ENCODE measurements at places on chromosomes 12 and 14.

DNA sequence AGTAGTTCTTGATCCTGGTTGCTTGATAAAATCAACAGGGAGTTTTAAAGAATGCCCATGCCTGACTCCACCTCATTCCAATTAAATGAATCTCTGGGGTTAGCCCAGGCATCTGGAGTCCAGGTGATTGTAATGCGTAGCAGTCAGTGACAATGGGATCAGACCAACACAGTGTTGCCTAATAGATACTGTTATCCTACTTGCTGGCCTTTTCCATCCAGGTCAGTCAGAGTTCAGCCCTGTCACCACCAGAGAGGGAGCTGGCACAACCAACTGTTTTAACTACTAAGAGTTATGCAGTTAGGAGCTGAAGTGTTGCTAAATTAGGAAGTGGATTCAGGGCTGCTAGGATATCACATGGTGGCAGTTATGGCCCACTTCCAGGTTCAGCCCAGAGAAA, 107.1 kb downstream of the GPR135 start:
- DNase-seq: no peak

DNA sequence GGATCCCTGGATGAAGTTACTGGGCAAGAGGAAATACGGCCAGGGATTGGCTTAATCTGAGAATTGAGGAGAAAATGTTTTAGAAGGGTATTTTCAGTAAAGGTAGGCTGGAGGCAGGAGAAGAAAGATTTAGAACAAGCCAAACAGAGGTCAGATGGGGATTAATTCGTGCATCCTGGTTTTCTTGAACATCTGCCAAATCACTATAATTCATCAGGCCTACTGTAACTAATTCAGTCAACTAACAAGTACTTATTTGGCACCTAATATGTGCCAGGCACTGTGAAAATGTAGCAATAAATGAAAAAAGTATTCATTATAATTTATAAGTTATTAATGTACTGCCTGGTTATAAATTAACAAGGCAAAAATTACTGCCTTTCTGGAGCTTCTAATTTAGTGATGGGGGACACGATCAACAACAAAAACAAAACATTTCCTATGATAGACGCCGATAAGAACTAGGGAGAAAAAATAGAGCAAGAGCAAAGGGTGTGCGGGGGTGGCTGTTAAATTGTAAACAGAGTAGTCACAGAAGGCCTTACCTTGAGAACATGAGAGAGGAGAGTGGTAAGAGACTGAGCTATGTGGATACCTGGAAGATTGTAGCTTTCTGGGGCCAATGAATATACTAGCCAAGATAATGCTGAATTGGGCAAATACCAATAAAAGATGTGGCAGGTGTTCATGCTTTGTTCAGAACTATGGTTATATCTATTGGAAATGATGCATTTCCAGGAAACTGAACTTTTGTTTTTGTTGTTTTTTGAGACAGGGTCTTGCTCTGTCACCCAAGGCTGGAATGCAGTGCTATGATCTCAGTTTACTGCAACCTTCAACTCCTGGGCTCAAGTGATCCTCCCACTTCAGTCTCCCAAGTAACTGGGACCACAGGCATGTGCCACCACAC, 34.0 kb downstream of the DUSP16 start:
- DNase-seq: no peak

- no peak for DNase-seq
Observed at GRCh38 chr14:79011920-79012204, 841.7 kb downstream of the NRXN3 start.

DNA sequence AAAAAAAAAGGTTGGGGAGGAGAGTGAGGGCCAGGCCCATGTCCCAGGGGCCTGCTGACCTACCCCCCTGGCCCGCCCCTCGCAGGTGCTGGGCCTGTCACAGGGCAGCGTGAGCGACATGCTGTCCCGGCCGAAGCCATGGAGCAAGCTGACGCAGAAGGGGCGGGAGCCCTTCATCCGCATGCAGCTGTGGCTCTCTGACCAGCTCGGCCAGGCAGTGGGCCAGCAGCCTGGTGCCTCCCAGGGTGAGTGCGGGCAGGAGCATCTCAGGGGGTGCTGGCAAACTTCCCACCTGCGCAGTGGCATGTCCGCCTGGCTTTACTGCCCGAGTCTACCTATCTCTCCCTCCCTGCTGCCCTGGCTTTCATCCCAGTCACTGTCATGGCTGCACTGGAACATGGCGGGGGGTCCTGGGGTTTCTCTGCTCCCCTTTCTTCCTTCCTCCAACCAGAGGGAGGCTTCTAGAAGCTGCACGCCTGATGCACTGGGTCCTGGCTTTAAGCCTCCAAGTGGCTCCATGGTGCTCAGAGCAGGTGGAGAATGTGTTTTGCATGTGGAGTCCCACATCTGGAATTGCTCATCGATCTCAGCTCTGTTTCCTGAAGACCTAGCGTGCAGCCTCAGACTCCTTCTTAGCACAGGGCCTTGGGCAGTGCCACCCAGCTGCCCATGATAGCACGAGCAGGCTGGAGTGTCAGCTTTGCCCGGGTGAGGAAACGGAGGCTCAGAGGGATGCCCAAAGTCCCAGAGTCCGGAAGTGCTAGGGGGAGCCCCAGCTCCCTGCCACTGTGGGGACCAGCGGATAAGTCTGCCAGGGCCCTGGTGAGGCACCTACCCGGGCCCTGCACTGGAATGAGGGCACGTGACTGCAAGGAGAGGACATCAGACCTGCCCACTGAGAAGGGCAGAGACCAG, 46.3 kb downstream of the PHETA1 start:
- DNase-seq: no peak

GRCh38 chr14:51578853-51579252, 72.9 kb upstream of the FRMD6 start:
- no peak for DNase-seq

DNA sequence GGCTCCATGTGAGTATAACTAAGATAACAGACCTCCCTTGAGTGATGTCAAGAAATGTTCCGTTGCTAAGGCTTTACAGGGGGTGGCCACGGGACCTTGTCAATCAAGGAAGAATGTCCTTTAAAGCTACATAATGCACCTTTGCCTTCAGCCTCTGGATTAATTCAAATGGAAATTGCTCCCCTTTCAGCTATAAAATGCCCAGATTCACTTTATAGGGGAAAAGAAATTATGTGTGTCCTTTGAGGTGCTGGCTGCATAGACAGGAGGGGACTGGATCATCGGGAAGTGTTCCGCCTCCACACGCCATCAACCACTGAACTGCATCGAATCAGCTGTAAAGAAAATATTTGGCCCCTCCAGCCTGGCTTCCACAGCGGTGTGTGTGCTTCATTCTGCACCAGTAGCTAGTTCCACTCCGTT, 415.4 kb downstream of the DPF3 start:
- DNase-seq: no peak

GRCh38 chr12:18612971-18613370, 124.8 kb downstream of the PLCZ1 start:
- no peak for DNase-seq

GRCh38 chr12:1147821-1148220, 156.8 kb downstream of the ERC1 start:
- no peak for DNase-seq

DNA sequence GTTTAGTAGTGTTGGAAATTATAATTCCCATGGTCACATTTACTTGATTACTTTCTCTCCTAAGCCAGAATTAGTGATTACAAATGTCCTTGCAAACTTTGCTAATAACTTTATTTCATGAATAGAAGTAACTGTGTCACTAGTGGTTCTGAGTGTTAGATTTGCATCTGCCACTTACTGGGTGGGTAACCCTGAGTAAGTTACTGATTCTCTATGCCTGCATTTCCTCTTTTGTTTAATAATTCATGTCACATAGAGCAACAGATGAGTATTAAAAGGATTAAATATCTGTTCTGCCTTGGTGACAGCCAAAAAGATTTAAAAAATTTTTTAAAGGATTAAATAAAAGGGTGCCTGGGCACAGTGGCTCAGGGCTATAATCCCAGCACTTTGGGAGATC, 78.6 kb downstream of the BHLHE41 start:
- no peak for DNase-seq

DNA sequence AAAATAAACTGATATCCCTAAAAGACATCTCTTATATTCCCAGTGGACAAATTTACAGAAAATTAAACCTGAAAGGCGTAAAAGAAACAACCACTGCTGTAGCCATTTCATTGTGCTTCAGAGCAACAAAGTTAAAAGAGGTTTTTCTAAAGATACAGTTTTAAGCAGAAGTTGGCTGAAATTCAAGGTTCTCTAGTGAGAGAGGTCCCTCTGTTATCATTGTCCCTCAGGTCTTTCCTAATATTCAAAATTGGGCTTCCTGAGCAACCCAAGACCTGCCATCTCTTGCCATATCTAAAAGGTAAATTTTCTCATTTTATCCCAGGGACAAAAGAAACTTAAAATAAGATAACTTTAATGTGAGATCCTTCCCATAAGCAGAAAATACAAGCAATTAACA, 10.7 kb upstream of the SOS2 start:
- no peak for DNase-seq

DNA sequence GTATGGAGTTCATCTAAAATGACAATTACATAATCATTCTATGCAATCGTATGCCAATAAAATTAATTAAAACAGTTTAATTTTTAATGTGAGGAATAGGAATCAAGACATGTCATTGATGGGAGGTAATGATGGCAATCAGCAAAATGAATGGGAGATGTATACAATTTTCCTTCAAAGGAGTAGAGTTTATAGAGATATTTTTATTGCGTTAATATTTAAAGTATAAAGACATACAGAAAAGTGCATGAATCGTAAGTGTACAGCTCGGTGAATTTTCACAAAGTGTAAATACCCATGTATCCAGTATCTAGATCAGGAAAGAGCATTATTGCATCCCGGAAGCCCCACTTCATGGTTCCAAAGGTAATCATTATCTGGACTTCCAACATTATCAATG, 1.2 kb downstream of the MIPOL1 start:
- no peak for DNase-seq

DNA sequence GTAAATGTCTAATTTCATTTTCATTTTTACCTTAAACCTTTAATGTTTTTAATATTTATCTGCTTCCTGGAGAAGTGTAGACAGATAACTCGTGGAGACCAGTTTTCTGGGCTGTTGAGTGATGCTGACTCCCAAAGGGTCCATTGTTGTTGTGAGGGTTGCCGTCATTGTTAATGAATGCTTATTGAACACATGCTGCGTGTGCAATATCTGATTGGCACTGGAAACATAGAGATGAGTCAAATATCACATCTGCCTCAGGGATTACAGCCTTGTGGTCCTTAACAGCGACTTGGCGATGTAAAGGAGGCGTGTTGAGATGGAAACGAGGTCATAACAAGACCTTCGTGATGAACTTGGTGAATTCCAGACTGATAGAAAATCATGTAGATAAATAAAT, 85.9 kb downstream of the FBXW8 start:
- DNase-seq: no peak

GRCh38 chr14:54603362-54603761, 36.4 kb downstream of the SAMD4A start:
- no peak for DNase-seq

DNA sequence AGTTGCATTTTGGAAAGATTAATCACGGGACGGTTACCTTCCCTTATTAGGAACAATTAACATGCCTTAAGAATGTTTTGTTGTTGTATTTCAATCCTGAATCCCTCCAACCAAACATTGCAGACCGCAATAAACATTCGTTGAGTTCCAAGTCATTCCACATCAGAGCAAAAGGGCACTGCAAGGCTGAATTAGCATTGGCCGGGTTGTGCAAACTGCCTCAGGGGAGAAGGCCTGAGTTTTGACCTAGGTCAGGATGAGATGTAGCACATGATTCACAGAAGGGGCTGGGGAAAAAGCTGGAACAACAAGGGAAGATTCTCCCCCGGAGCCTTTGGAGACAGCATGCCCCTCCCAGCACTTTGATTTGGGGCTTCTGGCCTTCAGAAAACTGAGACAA, 82.1 kb upstream of the BDKRB2 start:
- DNase-seq: no peak

DNA sequence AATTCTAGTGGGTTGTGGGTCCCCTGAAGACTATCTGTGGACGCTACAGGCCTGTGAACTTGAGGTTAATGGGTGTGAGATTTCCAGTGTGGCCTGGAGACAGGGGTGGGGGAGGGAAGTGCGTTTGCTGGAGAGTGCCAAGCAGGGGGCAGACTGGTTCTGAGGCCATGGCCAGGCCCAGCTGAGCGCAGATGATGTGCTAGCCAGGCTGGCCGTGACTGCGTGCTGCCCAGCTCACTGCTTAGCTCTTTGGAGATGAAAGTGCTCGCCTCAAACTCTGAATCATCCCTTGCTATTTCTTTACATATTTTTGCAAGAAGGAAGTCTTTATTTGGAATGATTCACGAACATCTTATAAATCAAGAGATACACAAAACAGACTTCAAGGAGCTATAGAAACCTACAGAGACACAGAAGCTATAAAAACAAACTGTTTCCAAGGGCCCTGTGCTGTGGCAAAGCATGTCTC, 75.2 kb upstream of the PLEKHG3 start:
- no peak for DNase-seq

DNA sequence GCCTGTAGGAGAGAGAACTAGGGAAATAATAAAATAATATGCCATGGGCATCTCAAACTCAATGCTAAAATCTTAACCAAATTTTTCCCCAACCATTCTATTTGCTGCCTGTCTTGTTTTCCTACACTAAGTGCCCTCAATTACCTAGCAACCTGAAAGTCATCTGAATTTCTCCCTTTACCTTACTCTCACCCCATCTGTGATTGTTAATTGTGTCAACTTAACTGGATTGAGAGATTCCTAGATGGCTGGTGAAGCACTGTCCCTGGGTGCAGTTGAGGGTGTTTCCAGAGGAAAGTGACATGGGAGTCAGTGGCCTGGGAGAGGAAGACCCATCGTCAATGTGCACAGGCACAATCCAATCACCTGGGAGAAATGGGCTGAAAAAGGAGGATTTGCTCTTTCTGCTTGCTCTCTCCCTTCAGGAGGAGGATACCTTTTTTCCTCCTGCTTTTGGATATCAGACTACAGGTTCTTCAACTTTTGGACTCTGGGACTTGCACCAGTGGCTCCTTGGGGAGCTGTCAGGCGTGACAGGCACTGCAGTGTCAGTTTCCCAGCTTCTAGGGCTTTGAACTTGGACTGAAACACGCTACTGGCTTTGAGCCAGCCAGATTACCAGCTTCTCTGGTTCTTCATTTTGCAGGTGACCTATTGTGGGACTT, 100.1 kb downstream of the PPP1R12A start:
- no peak for DNase-seq

DNA sequence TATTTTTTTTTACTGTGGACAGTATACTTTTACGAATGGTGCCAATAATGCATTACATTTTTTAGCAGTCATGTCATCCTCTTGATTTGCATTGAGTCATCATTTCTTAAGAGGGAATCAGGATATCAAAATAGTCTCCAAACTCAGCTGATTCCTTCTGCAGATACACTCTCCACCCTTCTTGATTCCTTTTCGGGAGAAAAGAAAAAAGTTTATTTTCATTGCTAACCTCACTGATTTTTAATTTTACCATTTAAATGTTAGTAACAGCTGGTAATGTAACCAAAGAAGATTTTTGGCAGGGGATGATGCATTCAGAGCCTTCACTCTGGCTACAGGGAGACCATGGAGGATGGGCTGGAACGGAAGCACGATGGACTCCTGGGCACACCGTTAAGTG, 47.5 kb downstream of the MRPL42 start:
- DNase-seq: no peak
